ENCODE measurements at places on chromosomes 5 and 9. TPM values are rescaled to one million over a fixed set of nuclear protein-coding genes. Genes with fewer than 3 reads are reported as not detected.

GAS1 gene
- total RNA-seq = 12.1 TPM

ZBED3 gene
- total RNA-seq = 1.3 TPM

MVB12B gene
- 5.3 TPM for total RNA-seq

KCNMB1 gene
- 0.05 TPM for total RNA-seq

DNAJB5 gene
- total RNA-seq = 15.4 TPM

CDKN2B-AS1 gene
- 6.5 TPM for total RNA-seq

CCDC152 gene
- 0.30 TPM for total RNA-seq

IFNB1 gene
- 0.30 TPM for total RNA-seq

Data from smooth muscle cell of the umbilical artery (primary cell).